ENCODE measurements at places on chromosomes 11 and 22. TPM values are rescaled to one million over a fixed set of nuclear protein-coding genes. Genes with fewer than 3 reads are reported as not detected.

- no peak for DNase-seq
- H3K4me1 ChIP-seq: peaks cover under 1% of the 10 kb centered on the region
- no peak overlapping the region for H3K27ac ChIP-seq
Observed at GRCh38 chr11:45073685-45074141, 72.7 kb upstream of the PRDM11 start.

DNA sequence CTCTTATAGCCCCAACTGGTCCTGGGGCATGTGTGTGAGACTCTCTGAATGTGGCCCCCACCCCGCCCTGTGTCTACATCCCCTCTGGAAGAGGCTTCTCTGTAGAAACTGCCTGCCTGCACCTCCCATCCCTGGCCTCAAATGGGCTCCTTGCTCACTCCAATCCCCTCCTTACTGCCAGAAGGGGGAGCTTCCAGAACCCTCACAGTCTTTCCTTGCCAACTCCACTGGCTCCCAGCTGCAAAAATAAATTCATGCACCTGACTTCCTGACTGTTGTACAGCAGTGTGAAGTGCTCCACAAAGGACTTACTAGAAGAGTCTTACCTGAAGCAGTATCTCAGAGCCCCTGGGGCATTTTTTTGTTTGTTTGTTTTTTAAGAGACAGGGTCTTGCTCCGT, 15.2 kb upstream of the SERPIND1 start:
- no peak overlapping the region for H3K4me3 ChIP-seq
- peaks cover 19% of the 10 kb centered on the region for H3K36me3 ChIP-seq
- H3K27me3 ChIP-seq: no peaks in the 10 kb centered on the region

DNA sequence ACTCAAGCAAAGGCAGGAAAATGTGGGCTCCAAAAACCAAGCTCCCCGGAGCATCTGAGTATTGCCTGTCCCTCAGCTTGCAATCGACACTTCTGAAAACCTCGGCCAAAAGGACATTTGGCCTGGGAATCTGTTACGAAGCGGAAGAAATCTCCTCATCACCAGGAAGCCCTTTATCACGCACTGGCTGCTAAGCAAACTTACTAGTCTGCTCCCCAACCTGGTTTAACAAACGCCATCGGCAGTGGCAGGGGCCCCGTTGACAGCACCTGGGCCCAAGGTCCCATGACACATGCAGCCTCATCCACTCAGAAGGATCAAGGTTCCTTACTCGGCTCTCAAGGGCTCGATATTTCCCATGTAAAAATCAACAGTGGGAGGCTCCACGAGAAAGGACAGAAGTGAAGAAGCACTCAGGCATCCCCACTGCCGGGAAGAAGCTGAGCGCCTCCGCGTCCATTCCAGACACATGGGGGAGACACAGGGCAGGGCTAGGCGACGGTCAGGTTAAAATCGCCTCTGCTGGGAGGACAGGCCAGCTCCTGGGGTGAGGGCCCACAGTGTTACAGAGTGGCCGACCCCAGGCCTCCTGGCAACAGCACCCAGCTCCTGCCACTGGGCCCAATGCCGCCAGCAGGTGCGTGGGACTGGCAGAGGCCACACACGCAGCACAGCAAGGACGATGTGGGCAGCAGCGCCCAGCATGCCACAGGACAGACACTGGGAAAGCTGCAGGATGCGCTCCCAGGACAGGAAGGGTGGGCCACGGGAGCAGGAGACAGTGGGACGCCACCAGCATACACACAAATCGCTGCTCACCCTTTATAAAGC, 27.1 kb downstream of the BRD1 start:
- no peak overlapping the region for H3K27ac ChIP-seq
- DNase-seq: no peak
- no peak overlapping the region for H3K4me3 ChIP-seq
- no peaks in the 10 kb centered on the region for H3K4me1 ChIP-seq
- H3K27me3 ChIP-seq: no peaks in the 10 kb centered on the region

DNA sequence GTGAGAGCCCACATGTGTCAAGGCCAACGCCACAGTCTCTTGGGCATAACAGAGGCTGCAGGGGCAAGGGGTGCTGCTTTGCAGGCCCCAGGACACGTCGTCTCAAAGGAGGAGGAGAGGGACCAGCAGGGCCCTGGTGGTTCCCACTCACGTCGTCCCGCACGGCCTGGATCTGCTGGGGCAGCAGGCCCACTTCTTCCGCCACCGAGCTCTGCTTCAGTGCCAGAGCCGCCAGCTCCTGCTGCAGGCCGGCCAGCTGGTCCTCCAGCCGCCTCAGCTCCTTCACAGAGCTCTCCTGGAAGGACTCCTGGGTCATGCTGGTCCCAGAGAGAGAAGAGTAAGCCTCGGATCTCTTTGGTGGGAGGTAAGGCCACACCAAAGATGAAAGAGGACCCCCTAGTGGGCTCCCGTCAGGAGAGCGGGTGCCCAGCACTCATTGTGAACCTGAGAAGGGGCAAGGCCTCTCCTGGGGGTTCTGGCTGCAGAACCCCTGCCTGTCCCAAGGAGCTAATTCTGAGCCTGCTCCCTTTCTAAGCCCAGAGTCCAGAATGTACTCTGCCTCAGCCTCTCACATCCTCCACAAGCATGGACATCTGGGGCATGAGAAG, 15.6 kb downstream of the SUN2 start:
- H3K36me3 ChIP-seq: peaks cover 51% of the 10 kb centered on the region
- no peak overlapping the region for H3K4me3 ChIP-seq
- no peak for DNase-seq

DNA sequence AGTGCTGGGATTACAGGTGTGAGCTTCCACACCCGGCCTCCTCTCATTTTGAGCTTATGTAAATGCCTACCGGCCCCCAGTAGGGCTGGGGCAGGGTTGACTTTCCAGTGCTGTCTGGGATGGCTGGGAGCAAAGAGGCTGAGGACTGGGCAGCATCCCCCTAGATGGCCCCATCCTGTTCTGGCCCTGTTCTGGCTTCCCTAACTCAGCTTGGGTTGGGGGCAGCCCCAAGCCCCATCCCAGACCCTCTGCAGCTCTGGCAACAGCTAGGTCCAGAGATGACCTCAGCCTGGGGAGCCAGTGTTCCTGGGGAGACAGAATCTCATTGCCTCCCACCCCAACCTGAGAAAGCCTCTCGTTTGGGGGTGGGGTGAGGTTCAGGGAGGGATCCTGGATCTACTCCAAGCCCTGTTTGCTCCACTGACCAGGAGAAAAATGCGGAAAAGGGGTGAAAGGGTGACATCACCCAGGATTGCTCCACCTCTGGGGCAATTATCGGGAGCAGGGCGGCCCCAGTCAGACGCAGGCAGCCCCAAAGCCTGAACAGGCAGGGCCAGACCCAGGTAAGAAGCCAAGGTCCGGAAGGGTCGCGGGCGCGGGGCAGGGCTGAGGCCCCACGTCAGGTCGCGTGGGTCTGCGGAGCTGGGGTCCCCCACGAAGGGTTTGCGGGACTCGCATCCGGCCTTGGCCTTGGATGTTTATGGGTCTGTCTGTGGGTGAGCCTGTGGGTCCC, at the start of gene PNPLA2:
TSS of gene PNPLA2 (plus strand) at position 519 of the 733 bp plus-strand sequence. CDS start 805 bp downstream, outside the sequence.
- peak within 1 kb of the TSS; percentile 87 for H3K4me3 ChIP-seq
- no peaks in the 10 kb centered on the region for H3K36me3 ChIP-seq
- no peaks in the 10 kb centered on the region for H3K4me1 ChIP-seq

DNA sequence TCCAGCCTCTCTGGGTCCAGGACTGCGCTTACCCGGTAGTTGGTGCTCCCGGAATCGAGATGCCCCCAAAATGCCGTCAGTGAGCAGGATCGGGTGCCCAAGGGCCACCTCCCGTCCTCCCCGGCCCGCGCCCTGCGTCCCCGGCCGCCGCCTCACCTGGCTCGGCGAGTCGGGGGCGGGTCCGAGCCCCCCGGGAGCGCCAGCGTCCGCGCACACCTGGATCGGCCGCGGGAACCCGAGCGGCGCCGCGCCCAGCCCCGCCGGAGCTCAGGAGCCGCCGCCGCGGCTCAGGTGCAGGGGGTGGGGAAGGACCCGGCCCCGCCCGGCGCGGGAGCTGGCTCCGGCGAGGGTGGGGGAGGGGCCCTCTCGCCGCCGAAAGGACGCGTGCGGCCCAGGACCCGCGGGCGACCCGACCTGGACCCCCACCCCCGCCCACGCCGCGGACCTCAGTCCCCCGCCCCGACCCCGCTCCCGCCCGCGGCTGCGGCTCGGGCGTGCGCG, at the start of gene SHANK2:
TSS of gene SHANK2 (minus strand) at position 309 of the 501 bp plus-strand sequence. CDS start 105,251 bp downstream, outside the sequence.
- peaks cover 45% of the 10 kb centered on the region for H3K27me3 ChIP-seq
- H3K4me3 ChIP-seq: no peak within 1 kb of the TSS
- H3K27ac ChIP-seq: no peak within 1 kb of the TSS
- H3K36me3 ChIP-seq: no peaks in the 10 kb centered on the region
- no peaks in the 10 kb centered on the region for H3K4me1 ChIP-seq
- no peak for DNase-seq

DNA sequence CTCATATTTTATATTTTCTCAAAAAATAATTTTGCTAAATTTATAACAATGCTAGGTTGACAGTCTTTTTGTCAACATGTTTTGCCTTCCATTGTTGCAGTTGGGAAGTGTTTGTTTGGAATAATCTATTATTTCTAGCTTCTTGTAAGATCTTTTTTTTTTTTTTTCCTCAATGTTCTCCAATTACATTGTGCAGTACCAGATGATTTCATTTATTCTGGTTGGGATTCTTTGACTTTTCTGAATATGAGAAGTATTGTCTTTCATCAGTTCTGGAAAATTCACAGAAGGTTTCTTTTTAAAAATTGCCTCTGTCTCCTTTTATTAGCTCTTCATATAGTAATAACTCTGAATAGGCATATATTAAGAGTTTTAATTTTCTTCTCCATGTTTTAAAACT, 245.4 kb downstream of the DYNC2H1 start:
- H3K4me3 ChIP-seq: no peak overlapping the region
- no peaks in the 10 kb centered on the region for H3K36me3 ChIP-seq
- H3K4me1 ChIP-seq: no peaks in the 10 kb centered on the region
- H3K27me3 ChIP-seq: no peaks in the 10 kb centered on the region
- H3K27ac ChIP-seq: no peak overlapping the region
- no peak for DNase-seq

- no peak overlapping the region for H3K27ac ChIP-seq
- H3K4me3 ChIP-seq: no peak overlapping the region
- H3K27me3 ChIP-seq: peaks cover 2% of the 10 kb centered on the region
- DNase-seq: no peak
- H3K36me3 ChIP-seq: no peaks in the 10 kb centered on the region
Observed at GRCh38 chr11:1830322-1831223, 4.2 kb upstream of the SYT8 start.

DNA sequence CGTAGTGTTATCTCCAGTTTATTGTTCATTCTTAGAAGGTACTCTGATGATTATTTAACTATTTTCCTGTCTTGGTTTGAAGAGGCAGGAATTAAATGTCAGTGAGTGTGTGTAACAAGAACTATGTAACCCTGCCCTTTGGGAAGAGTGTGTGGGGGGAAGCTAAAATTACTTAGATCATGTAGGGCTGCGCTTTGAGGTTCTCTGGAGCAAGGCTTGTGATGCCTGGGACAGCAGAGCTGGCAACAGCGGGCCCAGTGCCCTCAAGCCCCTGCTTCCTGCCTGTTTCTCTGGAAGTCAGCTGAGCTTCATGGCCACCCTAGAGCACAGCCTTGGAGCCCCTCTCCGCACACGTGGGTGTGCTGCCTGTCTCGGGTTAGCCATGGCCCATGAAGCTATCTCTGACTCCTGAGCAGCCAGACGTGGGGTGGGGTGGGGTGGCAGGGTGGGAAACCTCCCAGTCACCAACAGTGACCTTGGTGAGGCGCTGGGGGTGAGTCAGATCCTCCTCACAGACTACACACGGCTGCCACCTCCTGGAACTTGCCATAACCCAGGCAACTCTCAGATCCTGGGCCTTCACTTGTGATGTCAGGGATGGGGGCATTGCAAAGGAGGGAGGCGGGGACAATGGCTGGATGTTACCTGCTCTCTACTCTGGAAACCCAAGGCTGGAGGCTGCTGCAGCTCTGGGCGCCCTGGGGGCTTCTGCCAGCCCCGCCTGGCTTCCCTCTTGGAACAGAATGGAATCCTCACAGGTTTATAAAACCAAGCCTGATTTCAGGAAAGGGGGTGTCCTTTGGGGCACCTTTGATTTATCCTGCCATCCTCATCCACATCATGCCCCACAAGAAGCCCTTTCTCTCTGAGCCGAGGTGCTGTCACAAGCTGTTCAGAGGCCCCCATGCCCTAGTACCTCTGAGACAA, 88.6 kb downstream of the SNX19 start:
- no peaks in the 10 kb centered on the region for H3K4me1 ChIP-seq
- DNase-seq: no peak
- peaks cover 2% of the 10 kb centered on the region for H3K27me3 ChIP-seq
- no peak overlapping the region for H3K4me3 ChIP-seq
- no peak overlapping the region for H3K27ac ChIP-seq

- no peak overlapping the region for H3K4me3 ChIP-seq
- no peaks in the 10 kb centered on the region for H3K4me1 ChIP-seq
- no peaks in the 10 kb centered on the region for H3K27me3 ChIP-seq
- no peak for DNase-seq
- H3K27ac ChIP-seq: no peak overlapping the region
- no peaks in the 10 kb centered on the region for H3K36me3 ChIP-seq
Observed at GRCh38 chr11:41803895-41804294, 344.4 kb upstream of the LRRC4C start.

DNA sequence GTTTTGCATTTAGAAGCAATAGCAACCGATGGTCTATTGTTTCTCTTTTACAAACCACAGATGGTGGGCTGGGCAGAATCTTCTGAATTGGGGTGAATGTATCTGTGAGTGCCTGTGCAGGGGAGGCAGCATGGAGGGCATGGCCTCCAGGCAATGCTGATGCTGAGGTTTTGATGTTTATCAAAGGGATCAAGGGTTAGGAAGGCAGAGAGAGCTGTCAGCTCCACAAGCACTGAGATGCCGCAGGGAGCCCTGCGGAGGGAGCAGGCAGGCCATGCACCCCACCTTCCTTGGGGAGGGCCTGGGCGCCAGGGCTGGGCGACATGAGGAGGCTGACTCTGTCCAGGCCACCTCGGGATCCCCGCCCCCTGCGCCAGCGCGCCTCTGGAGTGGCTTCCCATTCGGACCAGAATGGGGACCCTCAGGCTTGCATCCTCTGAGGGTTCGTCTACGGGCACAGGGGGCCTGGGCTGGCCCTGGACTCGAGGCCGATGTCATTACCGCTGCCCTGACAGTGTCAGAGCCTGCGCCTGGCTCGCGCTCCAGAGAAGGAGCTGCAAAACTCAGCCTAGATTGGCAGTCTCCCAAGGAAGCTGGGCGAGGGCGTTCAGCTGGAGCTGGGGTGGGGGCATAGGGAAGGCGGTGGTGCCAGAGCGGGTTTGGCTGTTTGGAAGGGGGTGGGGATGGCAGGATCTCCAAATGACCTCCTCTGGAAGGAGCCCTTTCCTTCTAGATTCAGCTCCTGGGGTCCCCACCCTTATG, 13.9 kb upstream of the TH start:
- H3K4me3 ChIP-seq: no peak overlapping the region
- DNase-seq: no peak
- no peak overlapping the region for H3K27ac ChIP-seq
- peaks cover 7% of the 10 kb centered on the region for H3K27me3 ChIP-seq
- H3K36me3 ChIP-seq: no peaks in the 10 kb centered on the region

The CELSR1 gene
- total RNA-seq: 0.44 TPM

The PTH gene
- total RNA-seq: not detected

The DBX1 gene
- not detected for total RNA-seq

The GAL3ST1 gene
- total RNA-seq: not detected

The TNNT3 gene
- 0.70 TPM for total RNA-seq

The MPPED2 gene
- not detected for total RNA-seq

The MRGPRD gene
- not detected for total RNA-seq

The RAB36 gene
- not detected for total RNA-seq

The PGA4 gene
- not detected for total RNA-seq

Data from activated T-helper 1 cell treated with anti-CD3 and anti-CD28 coated beads, Interleukin-12 subunit alpha, Interleukin-12 subunit beta, Interleukin-2, Interleukin-4 antibody, amounts not matched to agents 30 ng/mL and 10 ng/mL and 1 ng/mL, durations not matched to agents 14 hours and 24 hours and 36 hours (primary cell).